Cardiac muscle cell (in vitro differentiated cells and primary cell): ENCODE measurements at places on chromosomes 3 and 15. TPM values are rescaled to one million over a fixed set of nuclear protein-coding genes. Genes with fewer than 3 reads are reported as not detected.

The OR5H14 gene
- not detected in 2 replicates for polyA plus RNA-seq

The TIGIT gene
- polyA plus RNA-seq: not detected in 2 replicates

The PGBD4 gene
- 0.37 and 2.6 TPM in 2 replicates for polyA plus RNA-seq

The ZBTB47 gene
- polyA plus RNA-seq: 4.1 and 5.4 TPM in 2 replicates

The GNAT1 gene
- not detected in 2 replicates for polyA plus RNA-seq

GRCh38 chr3:138049157-138049919 is 39.4 kb downstream of the CLDN18 start:
- peak; percentile 49 for DNase-seq

DNA sequence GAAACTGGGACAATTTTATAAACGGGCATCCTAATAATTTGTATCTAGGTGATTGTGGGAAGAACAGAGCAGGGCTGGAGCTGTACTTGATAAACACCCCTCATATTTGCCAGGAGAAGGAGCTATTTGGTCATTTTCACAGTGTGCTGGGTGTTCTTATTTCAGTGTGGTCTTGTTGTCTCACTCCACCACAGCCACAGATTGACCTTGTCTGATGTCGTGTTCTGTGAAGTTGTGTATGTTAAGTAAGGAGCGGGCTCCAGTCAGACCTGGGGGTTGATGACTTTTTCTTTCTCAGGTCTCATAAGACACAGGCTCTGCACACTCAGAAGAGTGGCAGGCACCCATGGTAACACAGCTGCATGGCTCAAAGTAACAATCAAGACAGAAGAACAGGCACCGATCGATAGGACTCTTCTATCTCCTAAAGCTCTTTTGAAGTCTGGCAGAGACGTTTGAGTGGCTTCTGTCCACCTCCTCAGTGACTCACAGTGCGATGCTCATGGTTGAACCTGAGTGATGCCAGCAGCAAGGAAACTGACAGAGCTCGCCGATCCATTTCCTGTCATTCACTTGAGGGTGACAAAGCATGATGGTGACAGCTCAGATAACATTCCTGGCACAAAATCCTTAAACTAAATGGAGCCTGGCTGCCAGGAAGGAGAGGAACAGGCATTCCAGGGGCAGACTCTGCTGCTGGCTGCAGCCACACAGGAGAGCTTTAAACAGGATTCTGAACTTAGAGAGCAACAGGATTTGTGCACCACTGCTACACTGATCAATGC is 20.8 kb downstream of the DPH3 start:
- peak; percentile 38 for DNase-seq
